ENCODE measurements at places on chromosomes 2 and 18.

- no peaks in the 10 kb centered on the region for H3K36me3 ChIP-seq
- DNase-seq, result no peak
- no peaks in the 10 kb centered on the region for H3K4me1 ChIP-seq
- no peak within 1 kb of the TSS for H3K4me3 ChIP-seq
- no peaks in the 10 kb centered on the region for H3K27me3 ChIP-seq
- H3K27ac ChIP-seq, result no peak within 1 kb of the TSS
Observed at GRCh38 chr2:3594493-3595281, at the start of gene COLEC11. Gene COLEC11 (plus strand): TSS chr2:3595112. CDS start chr2:3604341, 9,229 bp downstream.

DNA sequence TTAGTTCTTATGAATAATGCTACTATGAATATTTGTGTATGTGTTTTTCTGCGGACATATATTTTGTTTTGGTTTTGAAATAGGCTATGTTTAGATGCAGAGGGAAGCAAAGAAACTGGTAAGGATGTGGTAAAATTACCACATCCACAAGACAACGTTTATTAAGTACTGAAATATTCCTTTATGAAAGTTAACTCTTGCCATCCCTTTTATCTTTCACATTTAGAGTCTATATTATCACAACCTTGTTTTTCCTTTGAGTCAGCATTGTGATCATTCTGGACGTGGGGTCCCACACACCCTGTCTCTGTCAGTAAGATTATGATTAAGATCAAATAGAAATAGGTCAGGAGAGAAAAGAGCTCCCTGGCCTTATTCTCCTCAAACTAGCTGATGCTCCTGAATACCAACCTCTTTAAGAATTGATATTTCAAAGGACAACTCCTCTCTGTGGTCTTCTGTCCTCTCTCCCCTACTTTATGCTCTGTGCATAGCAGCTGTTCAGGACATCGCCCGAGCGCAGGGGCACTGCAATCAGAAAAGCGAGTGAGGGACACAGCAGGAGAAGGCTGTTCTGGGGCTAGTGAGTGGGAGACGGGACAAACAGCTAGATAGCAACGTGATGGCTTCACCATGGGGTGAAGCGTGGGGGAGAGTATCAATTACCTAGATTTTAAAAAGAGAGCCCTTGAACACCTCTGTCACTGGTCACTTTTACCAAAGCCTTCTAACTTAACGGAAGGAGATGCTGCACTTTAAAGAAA is 12.2 kb downstream of the METAP1D start:
- H3K27me3 ChIP-seq, result no peaks in the 10 kb centered on the region
- no peak overlapping the region for H3K27ac ChIP-seq
- no peak for DNase-seq
- no peak overlapping the region for H3K4me3 ChIP-seq

- peaks cover 8% of the 10 kb centered on the region for H3K4me1 ChIP-seq
- no peaks in the 10 kb centered on the region for H3K27me3 ChIP-seq
- no peaks in the 10 kb centered on the region for H3K36me3 ChIP-seq
- no peak overlapping the region for H3K4me3 ChIP-seq
- no peak overlapping the region for H3K27ac ChIP-seq
Observed at GRCh38 chr2:168462543-168463045, 6.5 kb downstream of the CERS6 start.

DNA sequence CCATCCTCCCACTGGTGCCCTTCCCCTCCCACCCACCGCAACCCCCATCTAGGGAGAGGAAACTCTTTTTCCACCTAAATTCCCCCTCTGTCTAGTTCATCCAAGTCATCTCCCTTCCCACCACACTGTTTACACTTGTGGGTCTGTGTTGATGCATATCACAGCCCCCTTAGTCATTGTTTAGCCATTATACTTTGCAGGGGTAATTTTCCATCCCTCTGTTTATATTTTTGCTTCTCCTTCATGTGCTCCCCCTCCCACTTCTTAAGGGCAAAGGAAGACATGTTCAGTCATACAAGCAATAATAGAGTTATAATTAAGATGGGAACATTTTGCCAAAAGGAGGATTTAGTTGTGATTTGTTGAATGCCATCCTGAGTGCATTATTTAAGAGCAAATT is 187.8 kb upstream of the TNP1 start:
- no peaks in the 10 kb centered on the region for H3K4me1 ChIP-seq
- no peak overlapping the region for H3K4me3 ChIP-seq
- no peak for DNase-seq
- H3K36me3 ChIP-seq, result no peaks in the 10 kb centered on the region
- no peak overlapping the region for H3K27ac ChIP-seq

DNA sequence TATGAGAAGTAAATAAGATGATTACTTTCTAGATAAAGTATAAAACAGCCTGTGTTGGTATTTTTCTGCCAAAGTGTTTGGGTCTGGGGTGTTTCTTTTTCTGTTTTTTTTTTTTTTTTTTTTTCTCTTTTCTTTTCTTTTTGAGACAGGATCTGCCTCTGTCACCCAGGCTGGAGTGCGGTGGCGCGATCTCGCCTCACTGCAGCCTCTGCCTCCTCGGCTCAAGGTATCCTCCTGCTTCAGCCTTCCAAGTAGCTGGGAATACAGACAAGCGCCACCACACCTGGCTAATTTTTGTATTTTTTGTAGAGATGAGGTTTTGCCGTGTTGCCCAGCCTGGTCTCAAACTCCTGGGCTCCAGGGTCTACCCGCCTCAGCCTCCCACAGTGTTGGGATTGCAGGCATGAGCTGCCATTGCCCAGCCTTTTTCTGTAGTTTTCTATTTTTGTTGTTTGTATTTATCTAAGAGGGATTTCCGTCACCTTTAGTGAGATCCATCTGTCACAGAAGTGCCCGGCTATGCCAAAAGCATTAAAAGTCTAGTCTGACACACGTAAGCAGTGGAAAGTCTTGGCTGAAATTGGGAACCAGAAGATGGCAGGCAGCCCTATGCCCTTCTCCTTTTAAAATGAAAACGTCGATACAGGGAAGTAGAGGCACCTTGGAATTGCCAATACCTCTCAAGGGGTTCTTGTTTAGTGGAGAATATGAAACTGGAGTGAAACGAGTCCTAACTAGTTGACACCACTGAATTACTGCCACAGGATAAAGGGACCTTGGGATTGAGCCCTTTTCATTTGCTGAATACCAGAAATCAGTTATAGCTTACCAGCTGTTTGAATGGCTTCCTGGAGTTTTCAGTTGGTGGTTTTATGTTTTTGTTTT is 14.0 kb downstream of the UGP2 start:
- DNase-seq, result no peak
- peaks cover 26% of the 10 kb centered on the region for H3K36me3 ChIP-seq
- H3K27ac ChIP-seq, result 0 out of 2 replicates have a peak overlapping the region, but pooled peaks have one; percentile 32
- H3K4me1 ChIP-seq, result peaks cover 18% of the 10 kb centered on the region

GRCh38 chr18:9913151-9913525 is 678 bp upstream of the VAPA start:
- peak overlapping the region; percentile 84 for H3K4me3 ChIP-seq
- DNase-seq, result no peak
- H3K4me1 ChIP-seq, result peaks cover 4% of the 10 kb centered on the region
- H3K27ac ChIP-seq, result no peak overlapping the region

DNA sequence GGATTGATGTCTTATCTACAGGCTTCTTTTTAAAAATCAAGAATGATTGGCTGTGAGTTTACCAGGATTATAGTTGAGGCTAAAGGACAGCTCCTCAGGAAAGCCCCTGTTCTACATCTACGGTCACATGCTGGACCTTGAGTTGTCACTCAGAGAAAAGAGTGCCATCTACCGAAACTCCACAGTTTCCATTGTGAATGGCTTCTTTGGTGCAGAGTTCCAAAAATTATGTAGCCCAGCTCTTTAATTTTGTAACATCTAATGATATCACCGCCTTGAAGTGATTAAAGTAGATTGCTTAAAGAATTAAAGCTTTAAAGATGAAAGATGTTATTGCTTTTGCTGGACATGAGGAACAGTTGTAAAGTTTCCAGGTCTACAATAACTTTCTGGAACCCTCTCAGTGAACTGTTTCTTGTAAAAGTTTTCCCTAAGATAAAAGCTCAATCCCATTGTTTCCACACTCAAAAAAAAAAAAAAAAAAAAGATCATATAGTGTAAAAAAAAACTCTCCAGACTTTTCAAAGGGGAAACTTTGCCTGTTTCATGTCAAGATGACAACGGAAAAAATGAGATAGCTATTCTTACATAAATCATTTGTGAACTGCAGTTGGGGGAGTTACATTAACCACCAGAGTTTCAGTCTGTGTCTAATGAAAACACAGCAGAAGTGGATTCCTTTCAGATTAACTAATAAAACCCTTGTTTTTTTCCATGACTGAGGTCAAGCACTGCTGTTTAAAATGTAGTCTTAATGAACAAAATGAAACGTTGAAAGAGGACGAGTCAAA is 4.3 kb downstream of the COL3A1 start:
- no peaks in the 10 kb centered on the region for H3K36me3 ChIP-seq
- no peak overlapping the region for H3K4me3 ChIP-seq
- H3K27ac ChIP-seq, result no peak overlapping the region
- H3K4me1 ChIP-seq, result no peaks in the 10 kb centered on the region
- DNase-seq, result no peak

DNA sequence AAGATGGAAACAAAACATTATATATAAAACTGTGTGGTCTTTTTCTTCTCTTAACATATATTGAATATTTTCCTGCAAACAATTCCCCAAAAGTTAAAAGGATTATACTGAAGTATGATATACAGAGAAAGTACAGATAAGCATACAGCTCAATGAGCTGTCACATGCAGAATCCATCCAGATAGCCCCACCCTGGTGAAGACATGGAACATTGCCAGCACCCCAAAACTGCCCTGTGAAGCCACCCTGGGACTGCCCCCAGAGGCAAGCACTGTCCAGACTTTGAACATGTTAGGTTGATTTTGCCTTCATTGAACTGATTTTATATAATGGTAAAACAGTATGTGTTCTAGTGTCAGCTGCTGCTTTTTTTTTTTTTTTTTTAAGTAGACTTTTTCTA is 112.3 kb upstream of the IL1R2 start:
- no peaks in the 10 kb centered on the region for H3K4me1 ChIP-seq
- H3K27ac ChIP-seq, result no peak overlapping the region
- H3K36me3 ChIP-seq, result peaks cover 7% of the 10 kb centered on the region
- no peak for DNase-seq
- no peak overlapping the region for H3K4me3 ChIP-seq

DNA sequence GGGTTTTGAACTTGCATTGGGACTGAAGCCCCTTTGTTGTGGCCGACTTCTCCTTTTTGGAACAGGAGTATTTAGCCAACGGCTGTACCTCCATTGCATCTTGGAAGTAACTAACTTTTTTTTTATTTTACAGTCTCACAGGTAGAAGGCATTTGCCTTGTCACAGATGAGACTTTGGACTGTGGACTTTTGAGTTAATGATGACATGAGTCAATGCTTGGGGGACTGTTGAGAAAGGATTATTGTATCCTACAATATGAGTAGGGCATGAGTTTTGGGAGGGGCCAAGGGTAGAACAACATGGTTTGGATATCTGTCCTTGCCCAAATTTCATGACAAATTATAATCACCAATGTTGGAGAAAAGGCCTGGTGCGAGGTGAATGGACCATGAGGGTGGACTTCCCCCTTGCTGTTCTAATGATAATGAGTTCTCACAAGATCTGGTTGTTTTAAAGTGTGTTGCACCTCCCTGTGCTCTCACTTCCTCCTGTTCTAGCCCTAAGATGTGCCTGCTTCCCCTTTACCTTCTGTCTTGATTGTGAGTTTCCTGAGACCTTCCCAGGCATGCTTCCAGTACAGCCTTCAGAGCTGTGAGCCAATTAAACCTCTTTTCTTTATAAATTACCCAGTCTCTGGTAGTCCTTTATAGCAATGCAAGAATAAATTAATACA is 1269.4 kb upstream of the CHAC2 start:
- H3K4me3 ChIP-seq, result no peak overlapping the region
- no peaks in the 10 kb centered on the region for H3K4me1 ChIP-seq

GRCh38 chr2:146701183-146701582 is 1143.6 kb upstream of the ACVR2A start:
- H3K4me3 ChIP-seq, result no peak overlapping the region
- H3K36me3 ChIP-seq, result no peaks in the 10 kb centered on the region
- no peaks in the 10 kb centered on the region for H3K27me3 ChIP-seq
- DNase-seq, result peak; percentile 84
- no peak overlapping the region for H3K27ac ChIP-seq

DNA sequence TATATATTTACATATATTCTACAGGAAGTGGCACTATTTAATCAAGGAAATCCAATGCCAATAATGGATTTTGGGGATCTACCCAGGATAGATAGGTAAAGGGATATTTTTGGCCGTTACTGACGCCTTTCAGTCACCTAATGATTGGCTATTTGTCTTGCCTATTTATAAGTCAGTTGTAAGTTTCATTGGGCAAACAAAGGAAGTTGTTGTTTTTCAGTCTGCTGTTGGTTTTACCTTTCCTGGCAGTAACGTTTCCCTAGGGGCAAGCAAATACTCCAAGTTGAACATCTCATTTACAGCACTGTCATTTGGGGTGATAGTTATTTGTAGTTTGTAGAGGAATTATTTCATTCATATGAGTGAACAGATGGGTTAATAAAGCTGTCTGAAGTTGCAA is 17.0 kb upstream of the LANCL1 start:
- H3K27ac ChIP-seq, result no peak overlapping the region
- H3K4me1 ChIP-seq, result no peaks in the 10 kb centered on the region
- DNase-seq, result no peak
- H3K4me3 ChIP-seq, result no peak overlapping the region
- H3K27me3 ChIP-seq, result no peaks in the 10 kb centered on the region

GRCh38 chr2:222827417-222827816 is 33.4 kb upstream of the ACSL3 start:
- no peak for DNase-seq
- H3K4me1 ChIP-seq, result no peaks in the 10 kb centered on the region
- H3K4me3 ChIP-seq, result no peak overlapping the region
- no peak overlapping the region for H3K27ac ChIP-seq
- no peaks in the 10 kb centered on the region for H3K27me3 ChIP-seq

DNA sequence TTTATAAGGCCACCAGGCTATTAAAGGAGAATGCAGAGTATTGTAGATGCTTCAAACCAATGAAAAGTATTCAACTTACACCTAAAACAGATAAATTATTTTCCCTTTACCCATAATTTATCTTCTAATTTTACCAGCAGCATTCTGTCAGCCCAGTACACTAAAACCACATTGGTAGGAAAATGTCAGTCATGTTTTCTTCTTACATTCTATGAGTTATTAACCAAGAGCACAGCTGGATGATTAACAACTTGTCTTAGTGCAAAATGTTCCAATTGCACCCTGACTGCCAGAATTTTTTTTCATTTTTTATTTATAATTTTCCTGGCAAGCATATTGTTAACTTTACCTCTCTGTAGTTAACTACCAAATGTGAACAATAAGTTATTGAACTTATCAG is 79.0 kb upstream of the WDR75 start:
- H3K4me1 ChIP-seq, result no peaks in the 10 kb centered on the region
- H3K4me3 ChIP-seq, result no peak overlapping the region
- DNase-seq, result no peak
- no peak overlapping the region for H3K27ac ChIP-seq
- no peaks in the 10 kb centered on the region for H3K27me3 ChIP-seq

Measured in H1 (cell line).